ENCODE measurements at places on chromosomes 12 and 14.

DNA sequence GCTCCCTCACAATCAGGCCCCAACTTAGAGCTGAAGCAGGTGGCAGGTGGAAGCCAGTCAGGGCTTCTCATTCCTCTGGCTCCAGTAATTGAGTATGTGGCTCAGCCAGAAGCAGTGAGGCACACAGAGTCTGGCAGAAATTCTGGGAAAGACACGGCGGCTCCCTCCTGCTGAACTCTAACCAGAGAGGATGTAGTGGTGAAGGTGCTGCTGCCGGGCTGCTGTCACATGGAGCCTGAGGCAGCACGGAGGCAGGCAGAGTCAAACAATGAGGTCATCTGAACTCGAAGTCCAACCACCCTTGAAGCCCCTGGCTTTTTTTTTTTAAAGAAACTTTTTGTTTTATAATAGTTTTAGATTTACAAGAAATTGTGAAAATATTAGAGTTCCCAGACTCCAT, 33.4 kb upstream of the SMOC1 start:
- DNase-seq: no peak

DNA sequence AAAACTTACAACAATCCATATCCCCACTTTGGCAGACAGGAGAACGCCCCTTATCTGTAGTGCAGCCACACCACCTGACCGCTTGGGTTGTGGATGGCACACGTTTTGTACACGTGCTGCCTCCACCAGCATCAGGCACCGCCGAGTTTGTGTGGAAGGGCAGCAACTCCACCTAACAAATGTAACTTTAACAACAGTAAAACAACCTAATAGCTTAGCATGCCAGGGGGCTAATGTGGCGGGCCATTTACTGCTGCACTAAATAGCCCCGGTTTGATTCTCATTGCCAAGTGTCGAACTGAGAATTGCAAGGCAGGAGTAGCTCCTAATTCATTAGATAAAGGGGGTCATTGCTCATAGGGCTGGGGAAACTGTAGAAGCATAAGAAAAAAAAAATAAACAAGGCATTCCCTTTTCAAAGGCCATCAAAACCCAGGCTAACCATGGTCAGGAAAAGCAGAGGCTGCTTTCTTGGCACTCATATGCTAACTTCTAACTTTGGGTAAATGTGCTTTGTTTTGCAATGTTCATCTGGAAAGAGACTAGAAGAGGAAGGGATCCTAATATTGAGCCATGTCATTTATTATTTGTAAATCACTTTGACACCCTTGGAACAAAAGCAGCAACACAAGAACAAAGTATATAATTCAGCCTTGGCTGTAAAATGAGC, 279.7 kb upstream of the SOX5 start:
- DNase-seq: no peak

DNA sequence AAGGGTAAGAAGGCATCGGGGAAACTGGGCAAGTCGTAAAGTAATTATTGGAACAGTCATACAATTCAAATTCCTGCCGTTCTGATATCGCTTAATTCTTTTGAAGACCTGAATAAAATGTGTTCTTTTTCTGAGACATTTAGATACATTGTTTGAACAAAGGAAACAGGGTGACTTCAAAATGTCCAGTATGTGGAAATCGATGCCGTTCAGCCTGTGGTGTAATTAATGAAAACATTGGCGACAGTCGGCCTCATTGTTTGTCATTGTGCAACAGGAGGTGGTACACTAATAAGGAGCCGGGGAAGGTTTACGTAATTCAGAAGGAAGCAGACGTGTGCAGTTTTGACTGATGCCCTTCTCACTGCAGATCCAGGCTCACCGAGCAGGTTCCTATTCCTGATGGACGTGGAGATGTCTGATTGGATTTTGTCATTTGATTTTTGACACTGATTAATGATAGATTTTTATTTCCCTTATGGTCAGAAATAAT, 92.7 kb downstream of the BORCS5 start:
- no peak for DNase-seq

DNA sequence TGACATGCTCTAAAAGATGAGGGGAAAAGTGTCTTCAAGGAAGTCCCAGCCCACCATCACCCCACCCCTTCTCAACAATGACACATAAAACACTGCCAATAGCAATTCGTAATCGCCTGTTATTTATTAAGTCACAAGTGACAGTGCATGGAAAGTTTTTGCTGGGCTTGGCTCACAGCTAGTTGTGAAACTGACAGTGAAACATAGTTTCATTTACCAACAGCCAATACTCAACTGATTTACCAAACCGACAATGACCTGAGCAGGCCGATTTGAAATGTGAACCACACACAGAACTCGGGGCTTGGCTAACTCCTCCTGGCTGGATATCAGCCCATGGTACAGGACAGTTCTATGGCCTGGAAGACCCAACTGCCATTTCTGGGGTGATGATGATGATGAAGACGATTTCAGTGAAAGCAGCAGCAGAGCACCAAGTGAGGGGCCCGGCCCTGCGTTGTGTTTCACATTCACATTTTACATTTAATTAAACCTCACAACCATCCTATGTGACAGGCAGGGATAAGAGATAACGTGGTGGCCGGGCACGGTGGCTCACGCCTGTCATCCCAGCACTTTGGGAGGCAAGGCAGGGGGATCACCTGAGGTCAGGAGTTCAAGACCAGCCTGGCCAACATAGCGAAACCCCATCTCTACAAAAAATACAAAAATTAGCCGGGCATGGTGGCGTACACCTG, 42.7 kb downstream of the CAMKK2 start:
- DNase-seq: no peak

DNA sequence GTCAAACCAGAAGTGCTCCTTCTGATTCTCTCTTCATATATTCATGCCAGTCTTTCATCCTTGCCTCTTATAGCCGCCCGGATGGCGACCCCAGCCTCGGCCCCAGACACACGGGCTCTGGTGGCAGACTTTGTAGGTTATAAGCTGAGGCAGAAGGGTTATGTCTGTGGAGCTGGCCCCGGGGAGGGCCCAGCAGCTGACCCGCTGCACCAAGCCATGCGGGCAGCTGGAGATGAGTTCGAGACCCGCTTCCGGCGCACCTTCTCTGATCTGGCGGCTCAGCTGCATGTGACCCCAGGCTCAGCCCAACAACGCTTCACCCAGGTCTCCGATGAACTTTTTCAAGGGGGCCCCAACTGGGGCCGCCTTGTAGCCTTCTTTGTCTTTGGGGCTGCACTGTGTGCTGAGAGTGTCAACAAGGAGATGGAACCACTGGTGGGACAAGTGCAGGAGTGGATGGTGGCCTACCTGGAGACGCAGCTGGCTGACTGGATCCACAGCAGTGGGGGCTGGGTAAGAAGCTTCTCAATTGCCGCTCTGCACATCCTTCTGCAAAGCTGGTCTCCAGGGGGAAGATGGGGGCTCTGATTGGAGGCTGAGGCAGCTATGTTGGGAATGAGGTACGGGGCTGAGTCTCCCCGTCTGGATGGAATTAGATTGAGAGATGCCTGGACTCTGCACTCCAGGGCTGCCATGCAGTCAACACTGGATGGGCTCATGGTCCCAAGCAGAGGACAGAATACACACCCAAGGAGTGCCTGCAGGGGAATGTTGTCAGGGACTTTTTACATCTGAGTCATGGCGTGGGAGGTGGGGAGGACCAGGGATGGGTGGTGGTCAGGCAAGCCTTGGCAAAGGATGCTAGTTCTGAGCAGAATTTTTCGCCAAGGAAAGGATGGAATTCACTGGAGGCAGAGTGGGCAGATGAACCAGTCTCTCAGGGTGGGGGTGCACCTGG, 1.3 kb downstream of the BCL2L2 start:
- DNase-seq: no peak

DNA sequence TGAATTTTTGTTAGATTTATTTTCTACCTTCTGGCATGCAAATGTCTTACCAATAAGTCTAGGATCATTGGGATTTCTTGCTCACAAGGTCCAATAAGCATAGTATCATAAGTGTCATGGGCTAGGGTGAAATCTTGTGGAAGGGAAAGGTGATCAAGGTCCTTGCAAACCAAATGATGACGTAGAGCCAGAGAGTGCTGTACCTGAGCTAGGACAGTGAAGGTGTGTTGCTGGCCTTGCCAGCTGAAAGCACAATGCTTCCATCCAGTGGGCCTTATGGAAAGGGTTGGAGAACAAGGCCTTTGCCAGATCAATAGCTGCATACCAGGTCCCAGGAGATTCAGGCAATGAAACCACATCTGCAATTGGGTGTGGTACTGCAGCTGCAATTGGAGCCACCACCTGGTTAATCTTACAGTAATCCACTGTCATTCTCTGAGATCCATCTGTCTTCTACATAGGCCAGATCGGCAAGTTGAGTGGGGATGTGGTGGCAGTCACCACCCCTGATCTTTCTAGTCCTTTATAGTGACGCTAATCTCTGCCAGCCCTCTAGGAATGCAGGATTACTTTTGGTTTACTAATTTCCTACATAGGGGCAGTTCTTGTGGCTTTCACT, 208.9 kb upstream of the MYL2 start:
- DNase-seq: no peak

DNA sequence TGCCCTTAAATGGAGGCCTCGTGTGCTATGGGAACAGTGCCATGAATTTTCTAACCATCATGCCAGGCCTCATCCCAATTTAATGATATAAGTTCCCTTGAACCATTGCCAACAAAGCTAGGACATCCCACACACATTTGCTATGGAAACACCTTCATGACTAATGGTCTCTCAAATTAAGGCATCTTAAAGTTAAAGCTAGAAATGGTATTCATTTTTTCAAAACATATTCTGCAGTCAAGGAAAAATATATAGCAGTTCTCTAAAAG, 117.3 kb downstream of the BTG1 start:
- DNase-seq: no peak

DNA sequence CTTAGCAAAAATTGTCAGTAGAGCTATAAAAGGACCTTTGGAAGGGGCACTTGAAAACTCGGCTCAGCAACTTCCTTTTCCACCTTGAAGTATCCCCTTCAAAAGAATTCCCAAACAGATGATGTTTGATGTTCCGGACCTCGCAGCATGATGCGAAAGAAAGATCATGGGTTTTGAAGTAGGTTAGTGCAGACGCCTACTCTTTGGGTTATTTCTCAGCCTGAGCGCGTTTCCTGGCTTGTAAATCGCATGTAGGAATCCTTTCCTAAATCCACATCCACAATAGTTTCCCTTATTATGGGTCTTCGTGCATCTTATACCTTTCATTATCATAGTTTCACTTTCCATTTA, 584 bp upstream of the NEDD1 start:
- no peak for DNase-seq

All from activated naive CD4-positive, alpha-beta T cell (primary cell).